Stimulated activated naive B cell treated with anti-CD40 and anti-IgM and Interleukin-4, amounts not matched to agents 10 μg/mL and 1 μg/mL and 100 μg/mL, for 72 hours (primary cell): ENCODE measurements at places on chromosomes 2 and 18.
A peak's percentile ranks its signal among the peaks of the same experiment; 100 is the strongest.

GRCh38 chr2:76862901-76863300, 659.3 kb downstream of the LRRTM4 start:
- no peak for DNase-seq

GRCh38 chr18:30970196-30970816, 72.2 kb downstream of the DSC3 start:
- no peak for DNase-seq

DNA sequence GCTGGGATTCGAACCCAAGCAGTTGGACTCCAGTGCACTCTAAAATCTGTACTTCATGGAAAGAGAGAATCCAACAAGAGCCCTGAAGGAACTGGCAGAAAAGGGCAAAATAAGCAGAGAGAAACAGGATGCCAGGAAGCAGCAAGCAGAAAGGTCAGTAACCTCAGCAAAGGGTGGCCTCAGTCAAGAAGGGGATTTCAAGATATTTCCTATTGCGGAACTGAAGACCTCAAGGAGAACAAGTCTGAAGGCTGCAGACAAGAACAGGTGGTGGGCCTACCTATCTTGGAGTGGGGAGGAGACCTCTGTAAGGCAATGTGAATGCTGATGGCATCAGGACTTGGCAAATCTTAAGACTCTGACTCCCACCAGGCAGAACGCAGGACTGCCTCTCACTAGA, 20.1 kb upstream of the MREG start:
- no peak for DNase-seq

- DNase-seq: no peak
Measured at GRCh38 chr2:104028061-104028460, 825.9 kb upstream of the POU3F3 start.

DNA sequence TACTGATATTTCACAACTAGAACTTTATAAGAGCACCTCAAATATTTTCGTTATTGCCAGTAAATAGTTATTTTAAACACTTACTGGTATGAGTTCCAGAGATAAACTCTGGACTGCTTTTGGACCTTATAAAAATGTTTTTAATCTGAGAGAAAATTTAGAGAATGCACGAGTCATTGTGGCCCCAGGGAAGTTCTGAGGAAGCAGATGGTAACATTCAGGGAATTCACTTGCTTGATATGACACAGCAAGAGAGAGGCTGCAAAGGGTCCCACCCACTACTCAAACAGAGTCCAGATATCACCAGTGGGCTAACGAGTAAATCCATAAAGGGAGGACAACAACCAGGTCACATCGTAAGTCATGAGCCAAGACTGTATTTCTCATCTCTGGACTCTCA, 526.8 kb downstream of the TDRD15 start:
- DNase-seq: no peak

- DNase-seq: no peak
Measured at GRCh38 chr2:1406434-1406833, 6.8 kb upstream of the TPO start.

DNA sequence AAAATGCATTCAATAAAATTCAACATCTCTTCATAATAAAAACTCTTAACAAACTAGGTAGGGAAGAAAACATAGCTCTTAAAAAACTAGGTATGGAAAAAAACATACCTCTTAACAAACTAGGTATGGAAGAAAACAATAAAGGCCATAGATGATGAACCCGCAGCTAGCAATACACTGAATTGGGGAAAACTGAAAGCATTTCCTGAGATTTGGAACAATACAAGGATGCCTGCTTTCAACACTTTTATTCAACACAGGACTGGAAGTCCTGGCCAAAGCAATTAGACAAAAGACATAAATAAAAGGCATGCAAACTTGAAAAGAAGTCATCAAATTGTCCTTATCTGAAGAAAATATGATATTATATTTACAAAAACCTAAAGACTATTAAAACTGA, 67.8 kb downstream of the NCKAP1 start:
- no peak for DNase-seq

DNA sequence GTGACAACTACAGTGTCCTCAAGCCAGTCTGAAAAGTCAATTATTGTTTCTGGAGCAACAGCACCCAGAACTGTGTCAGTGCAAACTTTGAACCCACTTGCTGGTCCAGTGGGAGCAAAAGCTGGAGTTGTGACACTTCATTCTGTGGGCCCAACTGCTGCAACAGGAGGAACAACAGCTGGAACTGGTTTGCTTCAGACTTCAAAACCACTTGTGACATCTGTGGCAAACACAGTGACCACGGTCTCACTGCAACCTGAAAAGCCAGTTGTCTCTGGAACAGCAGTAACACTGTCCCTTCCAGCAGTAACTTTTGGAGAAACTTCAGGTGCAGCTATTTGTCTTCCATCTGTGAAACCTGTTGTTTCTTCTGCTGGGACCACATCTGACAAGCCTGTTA, 59.8 kb downstream of the TAF4B start:
- no peak for DNase-seq

DNA sequence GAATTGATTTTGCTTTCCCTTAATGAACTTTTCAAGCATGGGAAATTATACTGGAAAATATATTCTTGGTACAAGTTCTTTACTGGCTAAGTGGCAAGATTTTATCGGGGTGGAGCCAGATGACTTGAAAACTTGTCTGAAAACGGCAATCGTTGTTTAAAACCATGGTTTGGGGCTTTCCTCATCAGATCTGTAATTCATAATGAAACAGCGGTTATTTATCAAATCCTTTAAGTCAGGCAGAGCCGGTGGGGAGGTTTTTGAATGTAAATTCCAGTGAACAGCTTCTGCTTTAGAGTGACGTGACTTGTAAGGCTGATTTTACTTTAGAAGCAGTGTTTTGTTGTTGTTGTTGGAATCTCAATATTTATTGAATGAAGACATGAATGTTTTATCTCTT, 2.6 kb downstream of the SEC11C start:
- DNase-seq: no peak

GRCh38 chr2:57899898-57900297, 146.7 kb upstream of the VRK2 start:
- DNase-seq: no peak

DNA sequence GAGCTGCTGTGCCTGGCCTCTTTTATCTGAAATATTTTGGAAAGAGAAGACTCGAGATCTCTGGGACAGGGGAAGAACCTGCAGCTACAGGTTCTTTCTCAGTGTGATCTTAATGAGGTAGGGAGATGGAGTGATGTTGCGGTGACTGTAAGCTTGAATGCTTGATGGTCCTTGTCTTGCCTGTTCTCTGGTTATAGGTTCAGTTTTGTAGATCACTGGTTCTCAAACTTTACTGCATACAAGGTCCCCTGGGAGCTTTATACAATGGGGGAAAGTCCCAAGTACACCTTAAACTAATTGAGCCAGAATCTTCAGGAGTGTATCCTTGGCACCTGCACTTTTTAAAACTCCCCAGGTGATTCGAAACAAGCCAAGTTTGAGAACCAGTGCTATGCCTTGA, 136.7 kb upstream of the CXCR4 start:
- peak; percentile 56 for DNase-seq

DNA sequence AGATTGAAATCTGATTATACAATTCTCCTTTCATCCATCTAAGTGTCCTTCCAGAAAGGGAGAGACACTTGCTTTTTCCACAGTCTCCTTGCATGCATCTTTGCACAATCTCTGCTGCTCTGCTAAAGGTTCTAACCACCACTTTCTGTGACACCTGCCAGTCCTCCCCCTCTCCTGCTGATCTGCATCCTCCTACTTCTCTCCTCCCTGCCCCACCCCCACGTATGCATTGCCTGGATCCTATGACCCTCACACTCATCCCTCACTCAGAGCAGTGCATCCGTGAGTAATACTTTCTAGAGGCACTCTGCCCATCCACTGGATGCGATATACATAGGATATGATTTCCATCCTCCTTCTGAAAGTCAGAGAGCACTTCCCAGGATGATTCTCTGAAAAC, 27.7 kb upstream of the TRAPPC8 start:
- DNase-seq: no peak

GRCh38 chr2:47651296-47651695, 131.6 kb upstream of the MSH6 start:
- no peak for DNase-seq

DNA sequence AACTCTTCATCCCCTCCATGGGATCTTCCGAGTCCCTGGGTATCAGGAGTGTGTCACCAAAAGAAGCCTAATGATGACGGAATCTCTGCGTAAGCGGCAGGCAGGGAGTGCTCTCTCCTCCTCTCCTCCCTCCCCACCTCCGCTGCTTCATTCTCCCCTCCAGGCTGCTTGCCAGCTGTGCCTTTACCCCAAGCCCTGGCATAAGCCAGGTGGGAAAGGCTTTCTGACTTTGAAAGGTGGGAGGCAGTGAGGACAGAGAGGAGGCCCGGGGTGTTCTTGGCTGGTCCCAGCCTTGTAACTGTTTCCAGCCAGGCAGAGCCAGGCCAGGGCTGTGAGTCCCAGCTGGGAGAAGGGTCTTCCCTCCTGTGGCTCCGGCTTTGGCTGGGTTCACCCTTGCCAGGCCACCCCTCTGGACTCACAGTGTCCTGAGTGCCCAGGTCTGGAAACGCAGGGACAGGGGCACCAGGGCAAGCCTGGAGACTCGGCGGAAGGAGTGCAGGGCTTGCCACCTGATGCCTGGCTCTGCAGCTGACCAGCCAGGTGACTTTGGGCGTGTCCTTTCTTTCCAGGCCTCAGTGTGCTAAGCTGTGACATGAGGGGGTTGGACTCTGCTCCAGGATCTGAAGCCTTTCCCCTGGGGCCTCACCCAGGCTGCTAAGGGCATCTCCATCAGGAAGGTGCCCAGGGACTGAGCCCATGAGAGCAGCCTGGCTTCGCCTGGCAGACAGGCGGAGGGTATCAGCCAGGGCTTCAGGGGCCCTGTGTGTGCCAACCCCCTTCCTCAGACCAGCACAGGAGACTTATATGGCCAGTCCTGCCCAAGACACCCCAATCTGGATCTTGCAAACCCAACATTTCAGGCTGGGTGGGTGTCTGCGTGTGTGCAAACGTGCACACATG, 32.7 kb upstream of the HPCAL1 start:
- DNase-seq: no peak

DNA sequence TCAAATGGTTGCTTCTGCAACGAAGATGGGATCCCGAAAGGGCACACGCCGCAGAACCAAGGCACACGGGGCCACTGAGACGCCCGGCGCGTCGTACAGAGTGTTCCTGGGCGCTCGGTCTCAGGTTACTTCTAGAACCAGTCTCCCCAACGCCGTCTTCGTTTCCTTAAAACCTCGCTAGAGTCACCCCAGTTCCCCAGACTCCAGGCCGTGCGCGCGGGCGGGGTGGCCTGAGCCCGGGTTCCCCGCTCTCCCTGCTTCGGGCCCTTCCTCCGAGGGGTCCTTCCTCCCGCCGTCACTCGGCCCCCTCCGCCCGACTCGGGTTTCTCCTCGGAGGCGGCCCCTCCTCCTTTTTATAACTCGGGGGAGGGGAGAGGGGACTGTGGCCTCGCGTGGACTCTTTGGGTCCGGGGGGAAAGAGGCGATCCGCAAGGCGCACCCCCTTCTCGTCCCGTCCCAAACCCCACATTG, 774 bp upstream of the FZD7 start:
- DNase-seq: peak; percentile 10

GRCh38 chr2:219538504-219538951, 5.1 kb downstream of the CHPF start:
- DNase-seq: no peak

DNA sequence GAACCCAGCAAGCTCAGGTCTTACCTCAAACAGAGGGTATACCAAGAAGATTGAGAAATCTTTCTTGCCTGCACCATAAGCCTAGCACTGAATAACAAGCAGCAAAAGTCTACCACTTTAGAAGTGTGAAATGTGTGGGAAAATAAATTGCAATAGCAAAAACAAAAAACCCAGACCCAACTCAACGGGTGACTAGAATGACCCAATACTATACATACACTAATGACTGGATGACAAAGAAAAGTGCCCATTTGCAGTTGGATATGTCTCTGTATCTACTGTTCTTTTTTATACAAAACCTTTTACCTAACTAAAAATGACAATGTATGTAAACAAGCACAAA, 950.6 kb downstream of the TRIB2 start:
- no peak for DNase-seq

- DNase-seq: no peak
Measured at GRCh38 chr2:234628953-234629352, 132.1 kb upstream of the ARL4C start.

- DNase-seq: no peak
Measured at GRCh38 chr18:2920546-2921343, 73.9 kb downstream of the EMILIN2 start.

- DNase-seq: peak; percentile 33
Measured at GRCh38 chr2:98551316-98551715, 57.0 kb downstream of the COA5 start.

- no peak for DNase-seq
Measured at GRCh38 chr2:132515010-132515409, 98.4 kb downstream of the GPR39 start.

DNA sequence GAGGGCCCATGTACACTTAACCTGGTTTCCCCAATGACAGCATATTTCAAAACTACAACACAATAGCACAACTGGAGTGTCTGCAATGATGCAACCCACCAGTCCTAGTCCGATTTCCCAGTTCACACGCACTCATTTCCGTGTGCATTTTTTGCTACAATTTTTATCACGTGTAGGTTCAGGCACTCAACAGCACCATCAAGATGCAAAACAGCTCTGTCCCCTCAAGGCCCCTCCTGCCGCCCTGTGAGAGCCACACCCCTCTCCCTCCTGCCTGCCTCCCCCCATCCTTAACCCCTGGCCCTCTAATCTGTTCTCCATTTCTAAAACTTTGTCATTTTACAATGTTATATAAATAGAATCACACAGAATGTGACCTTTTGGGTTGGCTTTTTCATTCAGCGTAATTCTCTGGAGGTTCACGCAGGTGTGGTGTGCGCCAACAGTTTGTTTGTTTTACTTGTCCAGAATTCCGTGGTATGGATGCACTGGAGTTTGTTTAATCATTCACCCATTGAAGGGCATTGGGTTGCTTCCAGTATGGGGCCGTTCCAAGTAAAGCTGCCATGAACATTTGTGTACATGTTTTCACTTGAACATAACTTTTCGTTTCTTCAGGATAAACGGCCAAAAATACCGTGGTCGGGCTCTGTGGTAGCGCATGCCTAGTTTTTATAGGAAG, 8.4 kb downstream of the KCNIP3 start:
- no peak for DNase-seq

DNA sequence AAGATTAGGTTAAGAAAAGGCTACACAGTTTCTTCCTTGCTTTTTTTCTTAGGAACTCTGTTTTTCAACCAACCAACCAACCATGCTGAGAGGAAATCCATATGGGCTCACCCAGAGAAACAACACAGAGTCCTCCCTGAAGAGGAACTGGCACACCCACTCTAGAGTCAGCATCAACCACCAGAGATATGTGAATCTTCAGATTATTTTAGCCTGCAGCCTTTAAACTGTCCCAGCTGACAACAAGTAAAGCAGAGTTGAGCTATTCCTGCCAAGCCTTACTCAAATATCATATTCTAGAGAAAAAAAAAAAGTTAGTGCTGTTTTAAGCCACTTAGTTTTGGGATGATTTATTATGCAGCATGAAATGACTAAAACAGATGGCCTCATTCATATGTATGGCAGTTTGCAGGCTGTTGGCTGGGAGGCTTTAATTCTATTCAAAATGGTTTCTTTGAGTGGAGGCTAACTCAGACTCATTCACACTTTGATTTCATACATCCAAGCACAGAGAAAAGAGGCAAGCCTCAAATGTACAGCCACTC, 1637.7 kb upstream of the LRRTM1 start:
- no peak for DNase-seq

GRCh38 chr18:21084511-21085078, 27.0 kb downstream of the ROCK1 start:
- DNase-seq: no peak
